ENCODE measurements at places on chromosomes 5 and 9.

DNA sequence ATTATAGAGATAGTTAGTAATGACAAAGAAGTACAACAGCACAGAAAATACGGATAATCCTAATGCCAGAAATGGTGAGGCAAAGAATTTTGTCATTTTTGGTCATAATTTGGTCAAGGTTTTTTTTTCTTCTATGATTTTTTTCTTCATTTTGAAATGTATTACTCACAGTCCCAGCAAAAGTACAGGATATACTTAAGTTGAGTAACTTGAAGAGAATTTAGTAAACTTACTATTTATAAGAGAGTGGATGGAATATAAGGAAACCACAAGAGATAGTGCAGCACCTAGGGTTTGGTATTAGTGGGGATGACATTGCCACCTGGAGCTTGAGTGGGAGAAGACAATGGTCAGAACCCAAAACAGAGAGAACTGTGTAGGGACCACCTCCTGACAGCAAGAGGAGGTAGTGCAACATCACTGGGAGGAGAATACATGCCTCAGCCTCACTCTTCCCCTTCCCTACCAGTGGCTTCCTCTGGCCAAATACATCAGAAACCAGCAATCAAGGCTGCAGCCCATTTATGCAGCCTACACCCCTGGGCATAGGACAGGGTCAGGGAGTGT is 434.5 kb upstream of the TRPC7 start:
- no peak for DNase-seq

DNA sequence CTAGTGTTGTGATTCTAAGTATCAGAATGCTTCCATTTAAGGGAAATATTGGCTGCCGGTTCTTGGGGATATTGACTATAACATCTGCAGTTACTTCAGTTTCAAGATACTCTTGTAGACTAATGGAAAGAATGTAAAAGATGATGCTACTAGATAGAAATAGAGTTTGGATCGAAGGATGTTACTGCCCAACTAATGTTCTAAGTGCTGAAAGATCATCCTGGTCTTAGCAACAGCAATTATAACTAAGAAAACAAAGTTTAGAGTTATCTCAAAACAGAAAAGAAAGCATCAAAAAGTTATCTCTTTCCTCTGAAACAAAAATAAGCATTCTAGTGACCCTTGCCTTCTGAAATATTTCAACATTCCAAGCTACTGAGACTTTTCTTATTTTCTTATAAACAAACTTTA is 49.9 kb downstream of the ITGA1 start:
- no peak for DNase-seq

- DNase-seq = no peak
Measured at GRCh38 chr5:91486638-91487037, 103.5 kb upstream of the ARRDC3 start.

- DNase-seq = no peak
Measured at GRCh38 chr9:130990978-130991777, 17.8 kb upstream of the LAMC3 start.

- DNase-seq = no peak
Measured at GRCh38 chr5:3343211-3343610, 252.4 kb upstream of the IRX1 start.

DNA sequence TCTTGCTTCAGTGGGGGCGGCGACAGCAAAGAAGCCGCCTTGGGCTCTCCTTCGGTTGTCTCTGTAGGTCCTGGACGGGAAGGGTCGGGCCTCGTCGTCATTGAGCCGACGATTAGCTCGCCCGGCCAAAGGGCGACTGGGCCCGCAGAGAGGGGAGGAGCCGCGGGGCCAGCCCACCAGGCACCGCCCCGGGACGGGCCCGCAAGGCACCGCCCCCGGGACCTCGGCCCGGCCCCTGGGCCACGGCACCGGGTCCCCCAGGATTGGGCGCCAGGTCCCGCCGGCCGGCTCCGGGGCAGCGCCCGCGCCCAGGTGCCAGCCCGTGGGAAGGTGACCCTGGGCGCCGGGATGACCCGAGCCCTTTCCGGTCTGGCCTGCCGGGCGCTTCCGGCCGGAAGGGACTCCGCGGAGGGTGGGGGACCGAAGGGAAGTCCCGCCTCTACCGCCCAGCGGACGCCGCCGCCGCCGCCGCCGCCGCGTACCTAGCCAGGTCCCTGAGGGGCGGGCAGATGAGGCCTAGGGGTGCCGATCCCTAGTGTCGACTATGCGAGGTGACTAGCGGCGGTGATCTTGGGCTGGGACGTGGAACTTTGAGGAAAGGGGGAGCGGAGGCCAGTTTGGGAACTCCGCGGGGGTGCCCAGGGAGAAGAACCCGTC is at the start of the genes GBA2 and RGP1:
TSS of gene GBA2 (minus strand) at position 371 of the 657 bp plus-strand sequence. CDS start 524 bp downstream, outside the sequence.
TSS of gene RGP1 (plus strand) at position 430 of the 657 bp plus-strand sequence. CDS start 469 bp downstream, outside the sequence.
- DNase-seq = peak; percentile 63
